Tongue (tissue), 3 donors: ENCODE measurements at places on chromosomes 1 and 21. TPM values are rescaled to one million over a fixed set of nuclear protein-coding genes. Genes with fewer than 3 reads are reported as not detected.

The UBIAD1 gene
- total RNA-seq, result 11.6 TPM

The RPL11 gene
- total RNA-seq, result 1,184 TPM

GRCh38 chr1:61160526-61160925 is 78.2 kb downstream of the NFIA start:
- DNase-seq, result no peak

DNA sequence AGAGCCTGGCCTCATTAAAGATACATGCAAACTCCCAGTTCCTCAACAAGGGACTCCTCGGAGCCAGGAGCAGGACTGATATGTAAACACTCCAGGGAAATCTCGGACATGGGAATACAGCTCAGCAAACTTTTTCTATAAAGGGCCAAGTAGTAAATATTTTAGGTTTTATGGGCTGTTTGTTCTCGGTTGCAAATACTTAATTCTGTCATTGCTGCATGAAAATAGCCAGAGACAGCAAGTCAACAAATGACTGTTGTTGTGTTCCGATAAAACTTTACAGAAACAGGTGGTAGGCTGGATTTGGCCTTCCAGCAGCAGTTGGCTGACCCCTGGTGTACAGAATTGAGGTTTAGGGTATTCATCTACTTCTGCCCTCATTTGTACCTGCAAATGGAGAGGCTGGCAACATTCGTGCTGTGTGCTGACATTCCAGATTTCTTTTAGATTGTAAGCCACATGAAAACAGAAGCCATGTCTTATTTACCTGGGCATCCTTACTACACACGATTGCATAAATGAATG is 360.3 kb downstream of the NTNG1 start:
- no peak for DNase-seq

- no peak for DNase-seq
Observed at GRCh38 chr1:101136739-101137138, 100.1 kb upstream of the S1PR1 start.

GRCh38 chr21:23247334-23247733 is 2249.1 kb downstream of the NCAM2 start:
- DNase-seq, result no peak

GRCh38 chr1:75423616-75424015 is 187.3 kb downstream of the SLC44A5 start:
- DNase-seq, result no peak

- DNase-seq, result peak; percentile 55
Observed at GRCh38 chr1:6270401-6270800, 9.5 kb upstream of the GPR153 start.

The CFHR4 gene
- total RNA-seq, result not detected
